ENCODE measurements at places on chromosomes 2 and 18.
A peak's percentile ranks its signal among the peaks of the same experiment; 100 is the strongest.

GRCh38 chr2:19731037-19731436 is 170.7 kb downstream of the TTC32 start:
- DNase-seq: no peak

DNA sequence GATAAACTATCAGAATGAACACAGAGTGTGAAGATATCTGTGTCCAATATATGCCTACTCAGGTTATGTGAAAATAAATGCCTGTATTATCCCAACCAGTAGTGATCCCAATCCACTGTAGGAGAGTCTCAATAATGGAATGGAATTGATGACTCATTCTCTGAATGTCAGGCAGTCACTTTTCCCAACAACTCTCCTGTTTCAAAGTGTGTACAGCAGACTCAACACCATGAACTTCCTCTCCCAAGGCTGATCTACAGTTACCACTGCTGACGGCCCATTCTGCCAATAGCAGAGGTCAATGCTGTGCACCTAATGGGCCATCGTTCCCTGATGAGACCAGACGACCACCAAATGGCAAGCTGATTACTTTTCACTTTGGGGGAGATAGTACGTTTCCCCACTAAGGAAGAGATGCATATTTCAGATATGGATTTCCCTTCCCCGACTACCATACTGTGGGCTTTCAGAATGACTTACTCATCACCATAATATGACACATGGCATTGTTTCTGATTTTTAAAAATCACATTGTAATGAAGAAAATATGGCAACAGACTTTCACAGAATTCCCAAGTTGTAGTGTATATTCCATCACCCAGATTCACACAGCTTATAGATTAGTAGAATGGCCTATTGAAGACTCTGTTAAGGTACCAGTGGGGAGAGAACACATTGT is 601.7 kb upstream of the VRK2 start:
- DNase-seq: no peak

DNA sequence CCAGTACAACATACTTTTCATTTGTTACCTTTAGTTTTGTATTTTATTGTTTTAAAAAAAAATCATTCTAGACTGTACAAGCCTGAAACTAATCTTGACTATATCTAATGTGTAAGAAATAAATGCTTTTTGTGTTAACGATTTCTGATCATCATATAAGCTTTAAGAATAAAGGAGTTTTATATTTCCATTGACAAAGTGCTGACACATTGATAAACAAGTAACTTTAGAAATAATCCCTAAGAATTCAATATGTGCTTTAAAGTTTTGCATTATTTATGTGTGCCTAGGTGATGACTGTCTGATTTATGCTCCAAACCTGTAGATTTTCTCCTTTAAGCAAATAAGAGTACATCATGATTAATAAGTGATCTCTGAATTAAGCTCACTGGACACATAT is 247.2 kb upstream of the BOD1L2 start:
- DNase-seq: no peak

DNA sequence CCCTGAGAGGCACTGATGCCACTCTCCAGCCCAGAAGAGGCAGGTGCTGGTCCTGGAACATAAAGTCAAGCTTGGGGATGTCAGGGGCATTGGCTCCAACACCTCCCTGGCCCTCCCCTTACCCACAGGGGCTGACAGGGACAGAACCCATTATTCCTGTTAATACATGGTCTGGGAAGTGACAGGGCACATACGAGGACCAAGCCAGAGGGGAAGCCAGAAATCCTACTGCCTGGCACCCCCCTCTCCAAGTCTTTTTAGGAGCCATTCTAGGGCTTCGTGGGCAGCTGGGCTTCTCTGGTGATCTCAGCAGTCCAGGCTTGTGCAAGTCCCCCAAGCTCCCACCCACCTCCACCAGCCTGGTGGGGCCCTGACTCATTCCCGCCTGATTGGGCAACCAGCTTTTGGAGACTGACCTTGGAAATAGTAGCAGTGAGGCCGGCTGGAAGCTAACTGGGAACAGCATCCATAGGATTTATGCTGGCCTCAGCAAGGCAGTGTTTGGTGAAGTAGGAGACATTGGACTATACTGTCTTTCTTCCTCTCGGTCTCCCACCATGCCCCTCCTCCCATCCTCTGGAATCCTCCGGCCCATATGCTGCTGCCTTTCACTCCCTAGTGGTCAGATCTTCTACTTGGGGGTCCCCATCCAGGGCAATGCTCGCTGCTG is 86.4 kb upstream of the HK2 start:
- no peak for DNase-seq

DNA sequence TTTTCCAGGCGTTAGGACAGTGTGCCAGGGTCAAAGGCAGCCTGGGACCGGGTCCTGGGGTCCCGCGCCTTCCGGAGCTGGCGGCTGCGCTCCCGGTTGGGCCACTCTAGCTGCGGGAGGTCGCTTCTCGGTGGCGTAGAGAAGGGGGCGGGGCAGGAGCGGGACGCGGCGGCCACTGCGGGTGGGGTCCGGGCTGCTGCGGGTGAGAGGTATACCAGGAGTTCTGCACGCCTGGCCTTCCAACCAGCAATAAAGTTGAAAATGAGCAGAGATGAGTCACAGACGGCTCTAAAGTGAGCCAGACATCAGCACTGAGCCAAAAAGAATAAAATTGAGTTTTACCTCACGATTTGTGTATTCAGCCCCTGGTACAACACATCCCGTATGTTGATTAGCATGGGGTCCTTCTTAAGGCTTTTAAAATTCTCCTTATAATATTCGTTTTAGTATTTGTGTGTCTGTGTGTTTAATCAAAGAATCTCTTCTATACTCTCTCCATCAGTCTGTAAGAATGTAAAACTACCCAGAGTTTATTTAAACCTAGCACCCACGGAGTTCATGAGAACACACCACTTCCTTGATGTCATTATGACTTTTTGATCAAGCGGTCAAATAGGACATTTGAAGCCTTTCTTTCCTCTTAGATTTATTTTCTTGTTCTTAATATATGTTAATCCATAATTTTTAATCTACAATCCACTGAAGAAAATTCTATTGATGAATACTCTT is at the start of gene C1GALT1C1L:
TSS of gene C1GALT1C1L (minus strand) at position 108 of the 729 bp plus-strand sequence. CDS start at position 1, 107 bp downstream.
- peak; percentile 19 for DNase-seq

All from stimulated activated CD4-positive, alpha-beta T cell treated with anti-CD3 and anti-CD28 coated beads, Interleukin-2, amount 100 ng/mL, for 24 hours (primary cell).